ENCODE measurements at places on chromosomes 7 and 10.

DNA sequence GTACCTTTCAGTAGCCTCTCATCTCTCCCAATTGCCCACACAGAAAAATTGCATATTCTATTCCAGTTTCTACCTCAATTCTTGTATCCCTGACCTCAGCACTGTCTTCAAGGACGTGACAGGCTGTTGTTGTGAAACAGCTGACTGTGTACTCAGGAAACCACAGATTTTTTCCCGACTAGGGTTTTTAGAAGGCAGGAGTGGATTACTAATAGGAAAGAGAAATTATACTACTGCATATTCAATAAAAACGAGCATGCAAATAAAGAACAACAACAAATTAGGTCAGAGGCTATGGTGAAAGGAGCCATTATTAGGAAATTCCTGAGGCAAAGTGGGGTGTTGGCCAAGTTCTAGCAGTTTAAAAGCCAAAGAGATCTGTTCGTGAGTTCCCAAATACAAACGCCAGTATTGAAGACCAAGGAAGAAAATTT lies 93.4 kb downstream of the DOCK4 start:
- DNase-seq, result peak; percentile 24

DNA sequence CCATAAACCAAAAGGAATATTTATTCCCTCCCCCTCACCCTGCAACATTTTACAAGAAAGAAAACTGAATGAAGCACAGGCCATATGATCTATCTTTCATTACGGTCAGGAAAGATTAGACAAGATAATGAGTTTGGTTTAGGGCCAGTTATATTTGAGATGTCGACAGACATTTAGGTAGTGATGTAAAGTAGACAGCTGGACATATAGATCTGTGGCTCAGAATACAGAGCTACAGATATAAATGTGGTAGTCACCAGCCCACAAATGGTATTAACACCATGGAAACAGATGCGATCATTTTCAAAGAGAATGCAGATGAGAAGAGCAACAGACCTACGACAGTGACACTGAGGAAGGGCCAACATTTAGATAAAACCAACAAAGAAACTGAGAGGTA lies 142.5 kb downstream of the SRPK2 start:
- no peak for DNase-seq

DNA sequence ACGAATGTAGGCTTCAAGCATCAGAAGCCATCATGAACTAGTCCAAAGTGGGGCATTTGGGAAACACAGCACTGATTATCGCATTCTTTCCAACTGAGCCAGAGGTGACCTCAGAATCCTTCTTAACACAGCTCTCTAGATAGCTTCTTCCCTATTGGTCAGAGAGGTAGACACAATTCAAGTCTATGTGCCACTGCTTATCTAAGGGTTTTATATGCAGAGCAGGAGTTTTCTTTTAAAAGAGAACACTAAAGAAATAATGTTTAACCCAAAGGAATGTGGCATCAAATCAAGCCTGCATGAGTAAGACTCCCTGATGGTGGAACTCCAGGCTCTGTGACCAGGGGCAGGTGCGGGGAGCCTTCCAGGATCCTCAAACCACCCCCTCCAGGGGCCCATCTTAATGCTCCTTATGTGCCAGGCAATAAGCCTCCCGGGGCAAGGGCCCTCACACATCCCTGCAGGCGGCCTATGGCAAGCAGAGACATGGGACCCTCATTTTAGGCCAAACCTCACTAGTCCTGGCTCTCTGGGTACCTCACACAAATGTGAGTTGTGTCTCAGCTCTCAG lies 13.8 kb downstream of the HSPA12A start:
- no peak for DNase-seq

DNA sequence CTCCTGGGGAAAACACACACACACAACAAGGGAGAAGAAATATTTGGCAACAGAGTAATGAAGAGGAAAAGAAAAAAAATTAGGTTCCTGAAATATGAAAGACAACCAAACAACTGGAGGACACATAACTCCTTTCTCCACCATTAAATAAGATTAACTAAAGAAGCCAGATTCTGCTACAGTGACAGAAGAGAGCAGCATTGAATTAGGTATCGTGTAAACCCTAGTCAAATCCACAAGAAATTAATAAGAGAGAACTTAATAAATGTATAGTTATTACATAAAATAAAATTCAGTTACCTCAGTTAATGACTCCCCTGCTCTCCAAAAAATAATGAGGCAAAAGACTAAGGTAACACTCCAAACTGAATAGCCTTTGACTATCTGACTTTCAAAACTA lies 306.7 kb downstream of the CRPPA start:
- no peak for DNase-seq

GRCh38 chr10:20277820-20278219 lies 461.6 kb downstream of the PLXDC2 start:
- no peak for DNase-seq

GRCh38 chr10:70490142-70490541 lies 11.6 kb downstream of the PALD1 start:
- DNase-seq, result no peak

GRCh38 chr7:151283302-151283701 lies 34.8 kb upstream of the SMARCD3 start:
- DNase-seq, result no peak

DNA sequence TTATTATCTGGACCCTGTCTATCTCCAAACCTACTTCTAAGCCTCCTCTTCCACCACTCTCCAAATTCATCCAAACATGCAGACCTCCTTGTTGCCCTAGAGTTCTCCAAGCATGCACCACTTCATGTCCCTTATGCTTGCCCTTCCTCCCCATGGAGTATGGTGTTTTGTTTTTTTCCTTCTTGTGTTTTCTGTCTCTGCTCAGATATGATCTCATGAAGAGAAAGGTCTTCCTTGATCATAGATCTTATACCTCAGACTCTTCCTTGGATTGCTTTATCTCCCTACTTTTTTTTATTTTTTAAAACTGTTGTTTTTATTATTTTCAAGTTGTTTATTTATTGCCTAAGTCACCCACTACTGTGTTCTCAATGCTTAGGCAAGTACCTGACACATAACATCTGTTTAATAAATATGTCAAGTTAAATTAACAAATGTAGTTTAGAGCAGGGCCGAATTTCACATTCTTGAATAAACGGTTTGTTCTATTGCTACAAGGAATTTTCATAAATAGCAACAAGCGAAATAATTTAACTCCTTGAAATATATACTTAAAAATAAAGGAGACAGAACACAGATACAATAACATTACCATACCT lies 84.5 kb downstream of the HGF start:
- DNase-seq, result no peak

GRCh38 chr7:37211097-37211880 lies 237.4 kb downstream of the ELMO1 start:
- no peak for DNase-seq

DNA sequence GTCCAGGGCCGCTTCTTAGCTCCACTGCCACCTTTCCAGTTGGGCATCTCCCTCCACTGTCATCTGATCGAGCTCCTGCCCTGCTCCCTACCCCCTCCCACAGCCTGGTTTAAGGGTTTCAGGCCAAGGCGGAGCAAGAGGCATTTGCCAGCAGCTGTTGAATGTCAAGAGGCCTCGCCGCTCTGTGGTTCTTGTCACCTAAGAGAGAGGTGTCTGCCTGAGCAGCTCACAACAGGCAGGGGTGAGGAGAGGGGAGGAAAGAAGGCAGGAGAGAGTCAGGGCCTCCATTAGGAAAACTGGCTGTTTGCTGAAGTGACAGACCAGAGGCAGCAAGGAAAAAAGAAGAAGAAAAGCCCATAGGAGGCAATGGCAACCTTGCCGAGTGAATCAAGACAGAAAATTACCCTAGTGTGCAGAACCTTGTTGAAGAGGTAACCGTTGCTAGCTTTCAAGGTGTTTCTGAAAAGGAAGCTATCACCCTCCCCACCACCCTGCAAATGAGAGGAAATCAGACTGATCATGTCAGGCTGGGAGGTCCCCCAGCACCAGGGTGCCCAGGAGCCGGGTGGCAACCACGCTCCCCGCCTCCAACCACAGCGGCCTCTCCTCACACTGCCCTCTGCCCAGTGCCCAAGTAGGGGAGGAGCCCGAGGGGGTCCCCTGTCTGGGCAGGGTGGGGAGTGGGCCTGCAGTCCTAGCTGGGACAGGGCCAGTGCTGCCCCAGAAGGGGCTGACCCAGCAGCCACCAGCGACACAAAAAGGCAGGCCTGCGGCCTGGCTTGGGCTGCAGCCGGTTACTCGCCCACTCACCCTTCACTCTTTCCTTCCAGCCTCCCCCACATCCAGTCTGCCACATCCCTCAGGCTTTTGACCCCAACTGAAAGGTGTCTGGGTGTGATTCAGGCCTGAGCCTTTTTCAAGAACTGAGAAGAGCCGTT lies 7.1 kb downstream of the GATA3 start:
- no peak for DNase-seq

DNA sequence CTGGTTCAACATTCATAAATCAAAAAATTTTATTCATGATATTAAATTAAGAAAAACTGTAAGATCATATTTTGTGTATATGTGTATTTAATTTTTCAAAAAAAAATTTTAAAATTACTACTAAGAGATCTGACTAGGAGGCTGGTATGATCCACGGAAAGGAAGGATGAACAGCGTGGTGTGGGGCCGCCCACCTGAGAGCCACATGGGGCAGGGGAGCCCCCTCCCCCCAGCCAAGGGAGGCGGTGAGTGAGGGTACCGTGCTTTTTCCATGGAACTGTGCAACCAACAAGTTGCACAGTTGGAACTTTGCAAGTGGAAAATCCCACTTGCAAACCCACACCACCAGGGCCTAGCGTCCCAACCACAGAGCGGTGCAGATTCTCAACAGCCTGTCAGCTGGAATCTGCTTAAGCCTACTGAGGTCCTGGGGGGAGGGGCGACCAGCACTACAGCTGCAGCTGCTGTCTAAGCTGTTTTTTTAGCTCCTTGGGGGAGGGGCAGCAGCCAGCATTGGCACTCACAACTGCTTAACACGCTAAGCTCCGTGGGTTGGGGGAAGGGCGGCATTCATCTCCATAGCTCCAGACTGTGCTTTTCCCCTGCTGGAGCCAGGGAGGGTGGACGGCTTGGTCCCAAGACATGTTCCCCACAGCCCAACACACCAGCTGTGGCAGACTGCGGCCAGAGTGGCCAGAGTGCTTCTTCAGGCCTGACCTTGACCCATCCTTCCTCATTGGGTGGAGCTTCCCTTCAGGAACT lies 94.2 kb upstream of the IGFBP3 start:
- peak; percentile 5 for DNase-seq

DNA sequence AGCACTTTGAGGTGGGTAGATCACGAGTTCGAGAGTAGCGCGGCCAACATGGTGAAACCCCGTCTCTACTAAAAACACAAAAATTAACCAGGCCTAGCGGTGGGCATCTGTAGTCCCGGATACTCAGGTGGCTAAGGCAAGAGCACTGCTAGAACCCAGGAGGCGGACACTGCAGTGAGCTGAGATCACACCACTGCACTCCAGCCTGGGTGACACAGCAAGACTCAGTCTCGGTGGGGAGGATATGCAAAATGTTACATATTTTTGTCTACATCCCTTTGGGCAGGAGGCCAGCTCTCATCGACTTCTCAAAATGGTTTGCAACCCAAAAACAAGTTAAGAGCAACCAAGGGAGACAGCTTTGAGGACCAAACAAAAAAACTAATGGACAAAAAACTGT lies 8.2 kb downstream of the ATE1 start:
- no peak for DNase-seq

DNA sequence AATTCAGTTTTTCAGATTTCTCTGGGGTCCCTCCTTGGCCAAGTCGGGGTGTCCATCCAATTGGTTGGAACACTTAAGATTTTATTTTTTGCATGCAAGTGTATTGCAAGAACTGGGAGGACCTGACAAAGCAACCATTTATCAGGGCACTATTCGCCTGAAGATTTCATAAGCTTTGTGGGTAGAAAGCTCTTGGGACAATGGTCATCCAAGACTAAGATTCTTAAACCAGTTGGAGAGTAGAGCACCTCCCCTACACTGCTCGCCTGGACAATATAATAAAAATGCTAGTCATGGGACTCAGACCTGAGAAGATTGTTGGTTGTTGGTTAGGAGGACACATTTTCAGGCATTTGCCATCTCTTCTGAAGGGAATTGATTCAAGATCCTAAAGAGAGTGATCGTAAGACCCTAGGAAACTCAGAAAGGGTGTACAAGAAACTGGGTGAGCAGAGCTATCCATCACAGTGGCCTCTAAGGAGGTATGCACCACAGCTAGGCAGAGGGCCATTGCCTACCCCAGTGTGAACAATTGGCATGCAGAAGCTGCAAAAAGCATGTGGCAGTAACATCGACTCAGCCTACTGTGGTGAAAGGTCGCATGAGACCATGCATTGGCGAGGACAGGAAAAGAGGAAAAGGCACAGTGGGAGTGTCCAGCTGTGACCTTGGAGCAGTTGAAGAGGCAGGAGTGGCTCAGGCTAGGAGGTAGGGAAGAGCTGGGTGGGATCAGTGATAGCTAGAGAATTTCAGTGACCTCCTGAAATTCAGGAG lies 1235.3 kb upstream of the AUTS2 start:
- no peak for DNase-seq

GRCh38 chr10:73814896-73815718 lies 3.7 kb upstream of the NDST2 start:
- DNase-seq, result no peak

- DNase-seq, result no peak
Measured at GRCh38 chr7:1114505-1114904, 26.6 kb downstream of the GPER1 start.

DNA sequence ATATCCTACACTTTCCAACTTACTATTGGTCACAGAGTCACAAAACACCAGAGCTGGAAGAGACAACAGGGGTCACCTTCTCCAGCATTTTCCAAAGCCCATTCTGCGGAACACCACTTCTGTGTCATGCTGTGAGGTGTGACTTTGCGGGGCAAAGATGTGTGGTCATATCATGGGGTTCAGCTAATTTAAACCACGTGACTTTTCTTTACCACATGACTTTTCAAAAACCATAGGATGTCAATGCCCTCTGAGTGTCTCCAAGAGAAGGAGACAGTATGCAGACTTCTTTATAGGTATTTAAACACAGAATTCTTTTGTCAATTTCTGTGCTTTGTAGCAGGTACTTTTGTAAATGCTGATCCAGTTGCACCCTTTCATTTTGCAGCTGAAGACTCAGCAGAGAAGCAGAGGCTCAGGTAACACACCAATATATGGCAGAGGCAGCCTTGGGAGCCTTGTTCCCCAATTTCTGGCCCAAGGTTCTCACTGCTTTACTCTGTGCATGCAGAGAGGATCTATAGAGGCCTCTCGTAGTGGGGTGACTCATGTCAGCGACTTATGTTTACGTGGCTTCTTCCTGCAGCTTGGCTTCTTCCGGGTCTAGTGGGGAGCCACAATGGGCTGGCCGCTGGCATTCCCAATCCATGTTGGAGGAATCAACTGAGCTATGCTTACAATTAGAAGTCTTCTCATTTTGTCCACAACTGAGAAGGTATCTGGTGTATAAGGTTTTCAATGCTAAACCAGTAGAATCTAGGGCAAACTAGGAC lies 104.0 kb upstream of the RHOBTB1 start:
- DNase-seq, result no peak

DNA sequence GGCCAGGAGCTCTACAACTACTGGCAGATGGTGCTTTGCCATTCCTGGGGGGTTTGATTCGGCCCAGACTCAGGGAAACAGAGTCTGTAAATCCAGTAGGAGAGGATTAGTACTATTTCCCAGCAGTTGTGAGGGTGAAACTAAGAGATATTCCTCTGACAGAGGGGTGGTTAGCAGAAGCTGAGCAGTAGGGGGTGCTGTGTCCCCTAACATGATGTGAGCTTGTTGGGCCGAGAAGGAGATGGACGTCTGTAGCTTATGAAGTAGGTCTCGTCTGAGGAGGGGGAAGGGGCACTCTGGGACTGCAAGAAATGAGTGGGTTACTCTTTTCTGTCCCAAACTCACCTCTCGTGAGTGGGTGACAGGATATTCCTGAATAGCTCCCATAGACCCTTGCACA lies 179.2 kb upstream of the MBL2 start:
- peak; percentile 6 for DNase-seq
